GM18507 (cell line): ENCODE measurements at places on chromosomes 4 and X.

GRCh38 chr4:24769571-24769970, 25.8 kb upstream of the SOD3 start:
- no peak for DNase-seq

GRCh38 chr4:25092139-25092538, 61.4 kb upstream of the LGI2 start:
- DNase-seq, result no peak

- DNase-seq, result no peak
Measured at GRCh38 chr4:58163156-58163555, 1053.0 kb upstream of the IGFBP7 start.

DNA sequence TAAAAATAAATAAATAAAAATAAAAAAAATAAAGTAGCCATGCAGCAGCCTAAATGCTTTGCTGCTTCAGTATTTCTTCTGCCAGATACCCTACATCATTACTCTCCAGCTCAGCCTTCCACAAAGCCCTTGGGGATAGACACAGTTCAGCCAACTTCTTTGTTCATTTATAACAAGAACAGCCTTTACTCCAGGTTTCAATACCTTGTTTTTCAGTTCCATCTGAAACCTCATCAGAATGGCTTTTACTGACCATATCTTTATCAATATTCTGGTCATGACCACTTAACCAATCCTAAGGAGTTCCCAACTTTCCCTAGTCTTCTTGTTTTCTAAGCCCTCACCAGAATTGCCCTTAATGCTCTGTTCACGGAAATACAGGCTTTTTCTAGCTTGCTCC, 128.3 kb upstream of the MED14 start:
- no peak for DNase-seq

DNA sequence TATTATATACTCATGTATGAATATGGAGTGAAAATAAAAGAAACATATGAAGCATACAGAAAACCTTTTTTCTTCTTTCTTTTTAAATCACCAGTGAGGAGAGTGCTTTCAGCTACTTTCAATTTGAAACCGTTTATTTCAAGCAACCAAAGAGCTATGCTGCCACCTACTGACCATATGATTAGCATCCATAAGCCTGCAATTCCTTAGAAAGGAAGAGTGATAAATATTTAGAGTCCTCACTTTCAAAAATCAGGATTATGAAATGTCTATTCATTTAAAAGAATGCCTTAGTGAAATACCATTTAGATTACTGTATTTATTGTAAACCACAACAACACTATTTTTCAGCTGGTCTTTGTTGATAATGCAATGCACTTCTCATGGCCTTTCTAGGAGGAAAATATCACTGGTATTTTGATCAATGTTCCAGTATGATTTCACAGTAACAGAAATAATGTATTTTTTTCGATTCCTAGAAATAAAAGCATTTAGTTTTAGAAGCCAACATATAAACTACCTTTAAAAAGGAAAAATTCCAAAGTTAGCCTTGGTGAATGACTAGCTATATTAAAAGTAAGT, 667.6 kb downstream of the PCDH18 start:
- DNase-seq, result no peak

DNA sequence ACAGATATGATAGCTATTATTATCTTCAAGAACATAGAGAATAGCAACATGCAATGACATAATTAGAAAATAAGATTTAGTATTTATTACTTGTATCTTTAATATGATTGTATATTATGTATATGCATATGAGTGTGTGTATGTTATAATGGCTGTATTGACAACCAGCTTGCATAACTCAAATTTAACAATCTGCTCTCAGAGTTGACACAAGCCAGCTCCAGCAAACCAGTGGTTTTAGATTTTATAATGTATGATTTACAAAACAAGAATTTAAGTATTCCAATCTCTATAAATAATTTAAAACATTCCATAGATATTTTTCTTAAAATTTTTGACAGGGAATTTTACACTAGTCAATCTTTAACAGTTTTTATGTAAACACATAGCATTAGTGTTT, 935.9 kb upstream of the EPHA5 start:
- DNase-seq, result no peak

GRCh38 chr4:23212558-23212957, 519.8 kb downstream of the GBA3 start:
- DNase-seq, result no peak

DNA sequence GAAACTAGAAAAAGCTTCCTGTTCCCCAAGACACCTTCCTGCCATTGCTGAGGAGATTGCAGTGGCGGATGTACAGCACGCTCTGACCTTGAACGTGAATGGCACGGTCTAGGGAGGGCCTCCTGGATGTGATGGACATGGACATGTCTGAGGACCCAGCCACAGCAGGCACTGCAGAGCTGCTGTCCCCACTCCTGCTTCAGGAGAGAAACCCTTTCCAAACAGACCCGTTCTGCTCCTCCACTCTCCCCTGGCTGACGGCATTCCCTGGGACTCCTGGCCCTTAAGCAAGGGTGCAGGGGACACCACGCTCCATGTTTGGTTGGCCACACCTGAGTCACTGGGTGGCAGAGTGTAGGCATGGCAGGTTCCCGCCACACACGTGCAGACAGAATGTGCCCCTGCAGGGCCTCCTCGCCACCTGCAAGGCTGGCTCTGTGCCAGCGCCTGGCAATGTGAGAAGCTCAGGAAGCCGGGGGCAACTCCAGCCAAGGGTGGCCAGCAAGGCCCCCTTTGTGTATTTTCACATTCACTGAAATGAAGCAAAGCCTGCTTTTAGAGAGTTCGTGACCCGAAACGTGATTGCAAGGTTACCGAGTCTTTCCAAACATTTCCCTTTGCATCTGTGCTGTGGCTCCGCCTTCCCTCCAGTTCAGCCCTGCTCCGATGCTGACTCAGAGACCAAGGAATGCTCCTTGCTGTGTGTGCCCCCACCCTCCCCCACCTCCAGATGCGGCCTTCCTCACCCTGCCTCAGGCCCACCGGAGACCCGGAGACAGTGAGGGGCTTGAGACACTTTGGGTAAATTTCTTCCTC, 46.1 kb downstream of the HTRA3 start:
- no peak for DNase-seq

- peak; percentile 5 for DNase-seq
Measured at GRCh38 chr4:74715706-74716435, 78.5 kb downstream of the BTC start.

GRCh38 chr4:189548484-189549125, 392.1 kb upstream of the FRG1 start:
- no peak for DNase-seq

- DNase-seq, result no peak
Measured at GRCh38 chr4:6456450-6456849, 16.0 kb downstream of the PPP2R2C start.

DNA sequence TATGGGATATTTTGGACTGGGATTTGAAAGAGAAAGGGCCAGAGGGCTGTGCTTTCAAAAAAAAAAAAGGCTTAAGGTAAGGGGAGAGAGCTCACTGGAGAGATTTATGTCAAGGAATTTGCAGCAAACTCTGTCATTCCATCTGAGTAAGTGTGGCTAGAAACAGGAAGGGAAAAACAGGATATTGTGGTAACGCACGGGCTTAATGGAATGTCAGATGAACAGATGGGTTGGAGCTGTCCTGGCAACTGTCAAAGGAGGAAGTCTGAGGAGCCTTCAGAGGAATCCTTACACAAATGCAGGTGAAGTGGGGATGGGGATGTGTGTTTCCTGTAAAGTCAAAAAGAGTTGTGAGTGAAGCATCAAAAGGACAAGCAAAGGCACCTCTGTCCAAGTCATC, 15.1 kb upstream of the NKX3-2 start:
- no peak for DNase-seq

DNA sequence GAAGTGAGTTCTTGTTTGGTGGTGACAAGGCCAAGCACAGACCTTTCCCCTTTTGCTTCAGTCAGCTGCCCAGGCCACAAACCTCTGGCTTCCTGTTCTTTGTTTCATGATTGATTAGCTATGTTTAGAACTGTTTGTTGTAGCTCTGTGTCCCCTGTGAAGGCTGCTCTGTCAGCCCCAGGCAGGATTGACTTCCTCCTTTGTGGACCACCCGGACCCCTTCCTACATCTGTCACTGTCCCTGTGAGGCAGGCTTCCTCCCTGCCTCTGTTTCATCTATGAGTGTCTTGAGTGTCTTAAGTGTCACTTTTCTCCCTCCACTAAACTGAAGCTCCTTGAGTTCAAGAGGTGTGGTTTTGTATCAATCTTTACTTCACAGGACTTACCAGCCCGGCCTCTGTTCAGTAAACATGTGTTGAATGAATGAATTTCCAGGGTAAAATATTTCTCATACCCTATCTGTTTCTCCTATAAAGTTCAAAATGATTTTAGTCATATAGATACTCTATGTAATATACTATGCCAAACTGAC, 83.5 kb downstream of the ZNF674 start:
- no peak for DNase-seq

DNA sequence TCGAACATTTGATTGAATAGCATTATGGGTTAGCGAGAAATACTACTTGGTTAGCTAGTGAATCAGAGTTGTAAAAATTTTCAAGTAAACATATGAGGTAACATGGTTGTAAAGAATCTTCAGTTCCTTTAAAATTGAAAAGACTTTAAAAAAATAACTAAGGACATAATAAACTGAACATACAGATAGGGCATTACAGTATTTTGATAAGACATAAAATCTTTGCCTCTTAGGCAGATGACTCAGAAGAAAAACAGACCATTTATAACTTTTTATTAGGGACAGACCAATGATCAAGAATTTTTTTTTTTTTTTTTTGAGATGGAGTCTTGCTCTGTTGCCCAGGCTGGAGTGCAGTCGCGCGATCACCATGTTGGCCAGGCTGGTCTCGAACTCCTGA, 43.1 kb downstream of the PNMA5 start:
- no peak for DNase-seq

DNA sequence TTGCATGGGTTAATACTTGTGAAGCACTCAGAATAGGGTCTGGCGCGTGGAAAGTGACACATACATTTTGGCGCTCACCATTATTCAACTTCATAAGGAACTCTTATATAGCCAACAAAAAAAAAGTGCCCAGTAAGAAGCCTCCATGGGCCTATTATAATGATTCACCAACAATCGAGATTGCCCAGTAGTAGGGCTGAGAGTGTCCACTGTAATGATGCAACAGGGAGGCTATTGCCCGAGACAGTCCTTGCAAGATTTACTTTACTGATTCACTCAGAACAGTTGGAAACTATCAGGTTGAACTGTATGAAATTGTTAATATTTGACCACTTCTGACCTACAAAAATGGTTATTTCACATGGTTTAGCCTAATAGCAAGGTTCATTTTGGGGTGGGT, 86.0 kb downstream of the PJA1 start:
- DNase-seq, result no peak

- no peak for DNase-seq
Measured at GRCh38 chrX:149799938-149800337, 18.2 kb downstream of the MAGEA9 start.

DNA sequence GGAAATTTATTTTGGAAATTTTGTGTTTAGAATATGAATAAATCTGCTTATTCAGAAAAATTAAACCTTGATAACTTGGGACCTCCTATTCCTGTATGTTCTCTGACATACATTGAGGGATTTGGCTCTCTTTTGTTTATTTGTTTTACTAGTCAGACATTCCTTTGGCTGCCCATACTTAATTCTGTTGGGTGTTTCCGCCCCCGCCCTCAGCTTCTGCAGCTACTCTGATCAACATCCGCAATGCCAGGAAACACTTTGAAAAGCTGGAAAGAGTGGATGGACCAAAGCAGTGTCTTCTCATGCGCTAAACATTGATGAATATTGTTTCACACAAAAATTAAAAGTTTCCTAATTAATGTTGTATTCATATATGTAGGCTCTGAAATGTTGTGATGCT, 40.5 kb downstream of the RRAGB start:
- no peak for DNase-seq

DNA sequence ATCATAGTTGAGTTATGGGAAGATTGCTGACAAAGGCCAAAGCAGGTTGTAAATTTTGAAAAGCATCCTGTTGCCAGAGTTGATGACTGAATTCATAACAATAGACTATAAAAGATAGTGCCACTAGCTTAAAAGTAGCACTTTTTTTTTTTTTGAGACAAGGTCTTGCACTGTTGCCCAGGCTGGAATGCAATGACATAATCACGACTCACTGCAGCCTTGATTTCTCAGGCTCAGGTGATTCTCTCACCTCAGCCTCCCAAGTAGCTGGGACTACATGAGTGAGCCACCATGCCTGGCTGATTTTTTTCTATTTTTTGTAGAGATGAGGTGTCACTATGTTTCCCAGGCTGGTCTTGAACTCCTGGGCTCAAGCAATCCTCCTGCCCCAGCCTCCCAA, 122.7 kb downstream of the SPOCK3 start:
- no peak for DNase-seq

DNA sequence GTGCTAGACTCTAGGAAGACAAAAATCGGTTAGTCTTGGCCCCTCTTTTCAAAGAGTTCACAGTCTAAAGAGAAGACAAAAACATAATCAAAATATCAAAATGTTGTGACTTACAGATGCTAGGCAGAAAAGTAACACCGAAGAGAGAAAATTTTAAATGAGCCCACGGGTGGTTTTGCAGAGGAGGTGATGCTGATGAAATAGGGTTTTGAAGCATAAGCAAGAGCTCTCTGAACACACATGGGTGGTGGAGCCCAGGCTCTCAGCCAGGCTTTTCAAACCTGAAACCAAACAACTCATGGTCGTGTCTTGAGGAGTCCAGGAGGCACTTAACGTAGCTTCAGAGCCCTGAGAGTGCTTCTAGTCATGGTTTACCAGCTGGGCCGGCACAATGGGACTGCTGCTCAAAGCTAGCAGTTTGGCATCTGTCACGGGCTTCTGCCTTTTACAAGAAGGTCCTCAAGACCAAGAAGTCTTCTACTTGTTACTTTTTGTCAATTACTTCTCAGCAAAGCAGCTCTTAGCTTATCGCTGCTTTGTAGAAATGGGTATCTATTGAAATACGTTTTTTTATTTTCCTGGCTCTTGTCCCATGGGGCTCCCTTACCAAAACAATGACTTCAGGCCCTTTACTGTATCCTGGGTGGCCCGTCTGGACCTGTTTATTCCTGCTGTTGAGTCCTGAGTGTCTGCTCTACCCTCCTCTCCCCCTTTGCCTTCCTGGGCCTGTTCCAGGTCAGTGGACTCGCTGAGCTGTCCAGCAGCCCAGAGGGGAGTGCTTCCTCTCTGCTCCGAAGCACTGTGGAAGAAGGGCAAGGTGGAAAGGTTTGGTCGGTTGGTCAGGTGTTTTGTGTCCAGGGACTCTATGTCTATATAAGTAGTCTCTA, 69.5 kb downstream of the TNIP2 start:
- DNase-seq, result no peak

DNA sequence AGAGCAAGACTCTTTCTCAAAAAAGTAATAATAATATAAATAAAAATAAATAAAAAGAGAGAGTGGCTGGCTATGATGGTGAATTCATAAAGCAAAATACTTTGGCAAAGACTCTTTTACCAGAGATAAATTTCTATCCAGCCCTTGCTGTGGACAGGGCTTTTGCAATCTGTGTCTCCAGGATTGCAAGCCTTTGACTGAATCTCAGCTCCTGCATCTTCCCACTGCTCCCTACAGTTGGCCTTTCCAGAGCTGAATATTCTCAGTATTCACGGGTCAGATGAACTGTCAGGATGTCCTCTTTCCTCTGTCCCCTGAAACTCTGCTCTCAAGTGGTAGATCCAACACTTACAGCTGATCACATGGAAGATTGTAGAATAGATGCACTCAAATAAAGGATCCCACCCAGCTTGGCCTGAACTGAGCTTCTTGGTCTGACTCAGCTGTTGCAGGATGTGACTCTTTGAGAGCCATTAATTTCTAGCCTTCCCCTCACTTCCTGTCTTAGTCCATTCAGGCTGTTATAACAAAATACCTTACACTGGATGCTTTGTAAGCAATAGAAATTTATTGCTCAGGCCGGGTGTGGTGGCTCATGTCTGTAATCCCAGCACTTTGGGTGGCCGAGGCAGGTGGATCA, 123.4 kb upstream of the GUCY1A1 start:
- DNase-seq, result no peak

- no peak for DNase-seq
Measured at GRCh38 chr4:127145006-127145540, 487.7 kb upstream of the INTU start.
